ENCODE measurements at places on chromosomes 5 and 9.
A peak's percentile ranks its signal among the peaks of the same experiment; 100 is the strongest.

DNA sequence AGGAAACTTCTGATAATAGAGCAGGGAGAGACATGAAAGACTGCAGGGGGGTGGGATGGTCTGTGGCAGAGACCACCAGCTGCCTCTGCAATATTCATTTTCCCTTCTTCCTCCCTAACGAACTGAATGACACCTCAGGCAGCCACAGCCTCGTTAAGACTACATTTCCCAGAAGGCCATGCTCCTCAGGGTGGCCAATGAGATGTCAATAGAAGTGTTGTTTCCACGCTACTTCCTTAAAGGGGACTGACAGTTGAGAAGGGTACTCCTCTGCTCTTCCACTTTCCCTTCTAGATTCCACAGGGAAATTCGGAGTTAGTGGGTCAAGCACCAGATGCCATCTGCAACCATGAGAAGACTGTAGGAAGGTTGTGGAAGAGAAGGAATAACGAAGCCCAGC lies 52.0 kb upstream of the DAPK1 start:
- DNase-seq: no peak

GRCh38 chr5:136032564-136032963 lies 3.8 kb downstream of the TGFBI start:
- no peak for DNase-seq

DNA sequence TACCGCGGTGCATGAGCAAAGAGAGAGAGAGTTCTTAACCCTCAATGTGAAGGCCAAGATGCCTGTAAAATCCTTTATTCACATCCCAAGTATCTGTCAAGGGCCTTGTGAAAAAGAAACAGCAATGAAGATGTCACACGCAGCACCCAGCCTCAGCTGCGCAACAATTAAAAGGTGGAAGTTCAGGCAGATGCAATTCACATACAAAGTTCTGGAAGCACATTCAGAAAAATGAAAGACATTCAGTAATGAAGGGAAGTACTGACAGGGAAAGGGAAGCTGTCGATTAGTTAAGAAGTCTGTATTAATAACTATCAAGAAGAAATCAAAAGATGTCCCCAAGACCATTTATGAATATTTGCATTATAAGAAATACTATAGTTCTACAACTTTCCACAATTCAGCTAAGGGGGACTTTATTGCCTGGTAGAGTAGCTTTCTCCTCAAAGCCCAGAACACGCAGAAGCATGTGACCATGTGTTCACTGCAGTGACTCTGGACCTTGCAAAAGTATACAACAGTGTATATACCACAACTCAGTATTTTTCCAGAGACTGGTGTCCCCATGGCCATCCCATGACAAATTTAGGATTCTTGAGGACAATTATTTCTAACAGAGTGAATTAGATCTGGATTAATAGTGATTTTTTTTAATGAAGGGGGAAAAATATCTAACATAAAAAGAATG lies 137.5 kb downstream of the CDK5RAP2 start:
- no peak for DNase-seq

DNA sequence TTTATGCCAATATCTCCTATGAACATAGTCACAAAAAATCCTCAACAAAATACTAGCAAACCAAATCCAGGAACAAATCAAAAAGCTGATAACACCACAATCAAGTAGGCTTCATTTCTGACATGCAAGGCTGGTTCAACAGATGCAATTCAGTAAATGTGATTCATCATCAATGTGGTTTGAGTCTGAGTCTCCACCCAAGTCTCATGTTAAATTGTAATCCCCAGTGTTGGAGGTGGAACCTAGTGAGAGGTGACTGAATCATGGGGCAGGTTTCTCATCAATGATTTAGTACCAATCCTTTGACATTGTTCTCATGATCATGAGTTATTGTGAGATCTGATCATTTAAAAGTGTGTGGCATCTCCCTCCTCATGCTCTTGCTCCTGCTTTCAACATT lies 1072.7 kb downstream of the NR2F1-AS1 start:
- DNase-seq: no peak

GRCh38 chr5:73722231-73722630 lies 96.2 kb downstream of the ARHGEF28 start:
- DNase-seq: no peak

DNA sequence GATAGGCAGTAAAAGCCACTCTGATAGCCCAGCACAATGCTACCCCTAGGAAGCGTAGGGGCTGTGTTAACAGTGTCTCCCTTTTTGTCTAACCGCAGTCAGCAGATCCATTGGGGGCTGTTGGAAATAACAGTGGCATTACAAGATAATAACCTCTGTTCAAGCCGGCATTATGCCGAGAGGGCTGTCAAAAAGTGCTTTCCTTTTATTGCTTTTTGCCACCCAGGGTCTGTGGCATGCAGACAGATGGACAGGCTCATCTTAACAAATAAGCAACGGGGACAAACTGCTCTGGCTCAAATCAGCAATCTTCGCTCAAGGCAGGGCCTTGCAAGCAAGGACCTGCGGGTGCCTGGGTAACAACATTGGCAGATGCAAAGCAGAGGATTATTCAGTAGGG lies 123.3 kb downstream of the TLR4 start:
- DNase-seq: no peak

DNA sequence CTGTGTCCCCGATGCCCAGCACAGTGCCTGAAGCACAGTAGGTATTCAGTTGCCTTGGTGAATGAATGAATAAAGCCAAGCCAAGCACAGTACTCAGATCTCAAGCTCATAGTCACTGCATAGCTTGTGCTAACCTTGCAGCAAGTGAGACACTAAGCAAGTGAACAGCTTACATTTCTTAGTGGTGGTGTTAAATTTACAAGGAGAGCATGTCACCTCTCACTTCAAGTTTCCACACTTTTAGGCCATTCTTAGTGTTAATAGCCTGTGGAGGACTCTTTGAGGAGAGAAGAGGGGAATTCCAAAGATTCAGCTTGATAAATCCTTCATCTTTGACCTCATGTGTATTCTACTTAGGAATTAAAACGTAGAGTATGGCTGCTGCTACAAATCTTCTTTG lies 104.7 kb downstream of the C9orf152 start:
- DNase-seq: no peak

- DNase-seq: no peak
Measured at GRCh38 chr9:28951945-28952344, 1378.7 kb upstream of the C9orf72 start.

DNA sequence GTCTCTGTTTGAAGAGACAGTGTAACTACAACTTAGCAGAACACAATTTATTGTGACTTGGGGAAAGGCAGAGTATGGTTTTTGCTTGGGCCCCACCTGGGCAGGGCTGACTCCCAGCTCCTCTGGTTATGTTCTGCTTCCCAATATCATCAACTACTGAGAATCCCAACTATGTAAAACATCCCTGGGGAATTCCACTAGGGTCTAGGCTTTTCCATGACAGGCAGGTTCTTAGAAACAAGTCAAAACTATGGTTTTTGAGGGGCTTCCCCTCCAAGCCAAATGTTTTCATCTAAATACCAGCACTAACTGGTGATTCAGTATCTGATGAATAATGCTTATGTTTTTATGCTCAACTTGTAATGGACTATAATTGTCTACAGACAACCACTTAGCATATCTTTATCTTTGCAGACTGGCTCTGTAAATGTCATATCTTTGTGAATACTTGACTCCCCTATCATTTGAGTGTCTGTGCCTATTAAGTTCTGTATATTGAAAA lies 409.5 kb downstream of the PDE4D start:
- no peak for DNase-seq

GRCh38 chr5:112694853-112695709 lies 42.6 kb upstream of the APC start:
- no peak for DNase-seq

DNA sequence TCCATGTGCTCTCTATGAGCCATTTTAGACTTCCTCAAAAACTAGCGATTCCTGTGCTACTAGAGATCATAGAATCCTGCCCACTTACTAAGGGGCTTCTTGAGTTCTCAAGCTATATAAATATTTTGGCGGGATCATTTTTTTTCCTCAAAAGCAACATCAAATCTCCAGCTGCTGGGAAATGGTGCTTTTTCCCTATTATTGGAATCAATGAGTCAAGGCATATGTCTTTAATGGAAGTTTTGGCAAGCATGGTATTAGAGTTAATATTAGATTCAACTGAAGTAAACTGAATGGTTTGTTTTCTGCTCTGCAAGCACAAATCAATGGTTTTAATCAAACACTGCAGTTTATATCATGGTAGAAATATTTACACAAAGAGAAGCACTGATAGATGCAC lies 369.9 kb upstream of the PTGER4 start:
- no peak for DNase-seq

DNA sequence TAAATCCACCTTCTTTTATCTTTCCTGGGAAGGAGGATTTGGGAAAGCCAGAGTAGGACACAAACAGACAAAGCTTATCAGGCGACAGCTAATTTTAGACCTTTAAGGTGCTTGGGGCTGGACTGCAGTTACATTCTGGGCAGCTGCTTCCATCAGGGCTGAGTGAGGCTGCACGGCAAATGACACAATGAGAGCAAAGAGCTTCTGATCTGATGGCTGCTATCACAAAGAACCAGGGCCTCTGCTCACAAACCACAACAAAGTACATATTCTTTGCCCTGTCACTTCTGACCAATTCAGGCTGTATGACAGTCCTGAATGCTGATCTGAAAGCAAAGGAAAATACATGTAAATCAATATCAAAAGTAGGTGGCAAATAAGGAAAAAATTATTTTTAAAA lies 93.1 kb downstream of the MRPS27 start:
- no peak for DNase-seq

DNA sequence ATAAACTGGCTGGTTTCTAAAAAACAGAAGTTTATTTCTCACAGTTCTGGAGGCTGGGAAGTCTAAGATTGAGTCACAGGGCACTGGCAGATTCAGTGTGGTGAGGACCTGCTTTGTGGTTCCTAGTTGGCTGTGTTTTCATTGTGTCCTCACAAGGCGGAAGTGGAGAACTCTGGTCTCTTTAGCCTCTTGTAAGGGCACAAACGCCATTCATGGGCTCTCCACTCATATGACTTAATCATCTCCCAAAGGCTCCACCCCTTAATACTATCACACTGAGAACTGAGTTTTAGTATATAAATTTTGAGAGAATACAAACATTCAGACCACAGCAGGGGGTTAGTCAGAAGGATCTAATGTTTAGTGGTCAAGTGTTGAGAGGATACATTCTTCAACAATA lies 208.2 kb downstream of the SEC61B start:
- DNase-seq: no peak

DNA sequence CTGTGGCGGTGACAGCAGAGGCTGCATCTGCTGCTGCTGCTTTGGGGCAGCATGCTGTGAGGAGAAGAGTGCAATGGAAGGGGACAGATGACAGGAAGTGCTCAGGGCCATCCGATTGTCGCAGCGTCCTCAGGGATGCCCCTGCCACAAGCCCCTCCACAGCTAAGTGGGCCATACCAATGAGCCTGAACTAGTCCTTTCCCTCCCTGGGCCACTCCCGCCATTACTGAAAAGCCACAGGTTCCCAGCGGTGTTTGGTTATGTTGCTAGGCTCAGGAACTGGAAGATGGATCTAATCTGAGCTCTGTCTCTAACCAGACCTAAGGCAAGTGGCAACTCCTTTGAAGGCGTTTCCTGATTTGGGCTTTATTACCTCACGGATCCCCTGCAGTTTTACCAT lies 109.2 kb downstream of the GAPVD1 start:
- DNase-seq: no peak

GRCh38 chr5:39712316-39713249 lies 287.8 kb upstream of the DAB2 start:
- DNase-seq: no peak

- no peak for DNase-seq
Measured at GRCh38 chr9:121357011-121357410, 13.0 kb downstream of the STOM start.

DNA sequence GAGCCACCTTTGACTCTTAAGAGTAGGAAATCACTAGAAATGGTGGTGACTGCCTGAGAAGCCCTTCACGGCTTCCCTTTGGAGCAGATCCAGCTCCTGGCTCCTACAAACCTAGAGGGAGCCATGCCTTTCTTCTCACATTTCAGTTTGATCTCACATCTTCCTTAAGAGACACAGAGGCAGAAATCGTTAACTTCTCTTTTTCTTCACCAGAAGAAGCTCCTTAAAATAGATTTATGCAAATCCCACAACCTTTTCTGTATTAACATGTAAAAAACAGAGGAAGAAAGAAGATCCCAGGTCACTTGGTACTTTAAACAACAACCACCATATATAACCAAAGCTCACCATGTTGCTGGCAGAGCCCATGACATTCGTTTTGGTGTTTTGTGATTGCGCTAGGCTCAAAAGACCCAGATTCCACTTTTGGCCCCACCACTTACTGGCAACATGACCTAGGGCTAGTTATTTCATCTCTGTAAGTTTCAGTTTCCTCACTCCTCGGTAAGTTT lies 29.6 kb downstream of the PAX5 start:
- DNase-seq: no peak

- DNase-seq: no peak
Measured at GRCh38 chr9:75754080-75754479, 136.4 kb upstream of the PCSK5 start.

DNA sequence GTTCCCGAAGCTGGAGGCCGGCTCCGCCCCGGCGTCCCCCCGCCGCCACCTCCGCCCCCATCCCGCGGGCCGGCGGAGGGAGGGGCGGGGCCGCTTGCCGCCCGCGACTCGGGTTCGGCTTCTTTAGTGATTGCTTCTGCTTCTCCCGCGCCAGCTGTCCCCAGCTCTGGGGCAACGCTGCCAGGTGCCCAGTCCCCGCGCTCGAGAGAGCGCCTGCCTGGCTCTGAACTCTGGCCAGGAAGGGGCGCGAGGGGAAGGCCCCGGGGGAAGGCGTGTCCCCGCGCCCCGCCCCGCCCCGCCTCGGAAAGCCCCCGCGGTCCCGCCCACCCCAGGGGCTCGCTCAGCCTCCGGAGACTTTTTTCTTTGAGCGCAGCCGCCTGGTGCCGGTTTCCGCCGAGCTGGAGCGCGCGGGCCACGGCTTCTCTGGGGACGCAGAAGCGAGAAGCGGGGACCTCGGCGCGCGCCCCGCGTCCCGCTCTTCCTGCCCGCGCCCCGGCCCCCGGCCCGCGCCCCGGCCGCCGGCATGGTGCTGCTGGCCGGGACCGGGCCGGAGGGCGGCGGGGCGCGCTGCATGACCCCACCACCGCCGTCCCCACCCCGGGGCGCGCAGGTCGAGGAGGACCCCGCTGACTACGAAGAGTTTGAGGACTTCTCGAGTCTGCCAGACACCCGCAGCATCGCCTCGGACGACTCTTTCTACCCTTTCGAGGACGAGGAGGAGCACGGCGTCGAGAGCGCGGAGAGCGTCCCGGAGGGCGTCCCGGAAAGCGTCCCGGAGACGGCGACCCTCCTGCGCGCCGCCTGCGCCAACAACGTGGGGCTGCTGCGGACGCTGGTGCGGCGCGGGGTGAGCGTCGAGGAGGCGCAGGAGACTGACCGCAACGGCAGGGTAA lies at the start of gene ANKRD33B:
Gene ANKRD33B (plus strand): TSS at position 126 of the 893 bp plus-strand sequence. CDS start 398 bp downstream, at position 524.
- peak; percentile 78 for DNase-seq

DNA sequence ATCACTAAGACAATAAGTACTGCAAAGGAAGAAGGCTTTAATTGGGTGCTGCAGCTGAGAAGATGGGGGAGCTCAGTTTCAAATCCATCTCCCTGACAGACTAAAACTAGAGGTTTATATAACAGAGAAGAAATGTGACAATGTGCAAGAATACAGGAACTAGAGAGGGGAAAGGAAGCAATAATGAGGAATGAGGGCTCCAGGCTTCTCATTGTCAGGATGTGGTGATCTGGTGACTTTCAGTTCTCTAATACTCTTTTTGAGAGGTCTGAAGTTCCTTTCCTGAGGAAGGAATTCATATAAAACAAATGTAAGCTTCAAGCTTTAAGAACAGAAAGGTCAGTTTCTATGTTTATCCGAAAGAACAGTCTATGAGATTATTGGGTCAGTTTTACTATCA lies 42.5 kb upstream of the SPATA31E1 start:
- no peak for DNase-seq

- DNase-seq: no peak
Measured at GRCh38 chr9:129185991-129186390, 7.9 kb upstream of the IER5L start.

All from activated naive CD4-positive, alpha-beta T cell treated with anti-CD3 and anti-CD28 coated beads, Interleukin-2, amount 50 U/mL, for 72 hours (primary cell).